ENCODE measurements at places on chromosomes 12 and 14. TPM values are rescaled to one million over a fixed set of nuclear protein-coding genes. Genes with fewer than 3 reads are reported as not detected.

FAM181A gene
- not detected for total RNA-seq

TCHP gene
- 36.8 TPM for total RNA-seq

KRT71 gene
- total RNA-seq: not detected

SLCO1B1 gene
- total RNA-seq: not detected

PDZRN4 gene
- total RNA-seq: not detected

CLEC6A gene
- total RNA-seq: not detected

SLC25A47 gene
- not detected for total RNA-seq

CLEC14A gene
- not detected for total RNA-seq

GALNT6 gene
- total RNA-seq: 24.8 TPM

KRT73 gene
- 0.25 TPM for total RNA-seq

KIF26A gene
- total RNA-seq: 0.45 TPM

CBX5 gene
- 152 TPM for total RNA-seq

C12orf50 gene
- total RNA-seq: 0.09 TPM

IKZF4 gene
- 21.8 TPM for total RNA-seq
